ENCODE measurements at places on chromosomes 5 and 9. TPM values are rescaled to one million over a fixed set of nuclear protein-coding genes. Genes with fewer than 3 reads are reported as not detected.

The SRA1 gene
- polyA plus RNA-seq = 30.7 TPM

The NUTM2F gene
- not detected for polyA plus RNA-seq

The IFNB1 gene
- polyA plus RNA-seq = not detected

The FBP2 gene
- polyA plus RNA-seq = 2.0 TPM

The RNF180 gene
- polyA plus RNA-seq = 12.2 TPM

The TSSK1B gene
- polyA plus RNA-seq = not detected

The TMEM174 gene
- polyA plus RNA-seq = not detected

All from right lung (tissue), 10 donors.